Ascending aorta (tissue), 2 donors: ENCODE measurements at places on chromosomes 5 and 9. TPM values are rescaled to one million over a fixed set of nuclear protein-coding genes. Genes with fewer than 3 reads are reported as not detected.

GRCh38 chr9:136974817-136975535 lies 2.3 kb upstream of the PTGDS start:
- no peak for DNase-seq
- no peak overlapping the region for H3K27ac ChIP-seq
- H3K4me1 ChIP-seq = peaks cover 7% of the 10 kb centered on the region
- no peak overlapping the region for H3K4me3 ChIP-seq
- H3K27me3 ChIP-seq = no peaks in the 10 kb centered on the region

GRCh38 chr5:36378551-36378950 lies 76.8 kb upstream of the RANBP3L start:
- no peaks in the 10 kb centered on the region for H3K27me3 ChIP-seq
- H3K27ac ChIP-seq = no peak overlapping the region
- H3K4me1 ChIP-seq = no peaks in the 10 kb centered on the region

The REEP2 gene
- total RNA-seq = 3.5 TPM

DNA sequence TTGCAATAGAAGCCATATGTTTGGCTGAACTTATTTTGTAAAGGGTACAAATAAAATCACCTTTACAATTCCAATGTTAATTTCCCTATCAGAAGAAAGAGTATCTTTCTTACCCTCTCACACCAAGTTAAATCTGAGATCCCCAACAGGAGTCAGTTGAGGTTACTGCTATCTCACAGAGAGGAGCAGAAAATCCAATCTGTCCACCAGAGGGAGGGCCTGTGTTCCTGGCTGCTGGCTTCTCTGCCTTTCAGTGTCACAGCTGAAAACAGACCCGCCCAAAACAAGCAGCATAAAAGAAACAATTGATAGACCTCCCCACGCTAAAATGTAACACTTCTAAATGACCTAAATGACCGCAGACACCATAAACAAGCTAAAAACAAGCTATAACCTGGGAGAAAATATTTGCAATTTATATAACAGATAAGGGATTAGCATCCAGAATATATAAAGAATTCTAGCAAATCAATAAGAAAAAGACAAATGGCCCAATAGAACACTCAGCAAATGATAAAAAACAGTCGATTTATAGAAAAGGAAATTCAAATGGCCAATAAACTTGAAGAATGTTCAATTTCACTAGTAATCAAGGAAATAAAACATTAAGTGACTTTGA lies 24.5 kb upstream of the MVB12B start:
- no peaks in the 10 kb centered on the region for H3K4me1 ChIP-seq
- no peak overlapping the region for H3K4me3 ChIP-seq
- H3K27ac ChIP-seq = no peak overlapping the region
- H3K36me3 ChIP-seq = no peaks in the 10 kb centered on the region
- no peaks in the 10 kb centered on the region for H3K27me3 ChIP-seq

- no peak overlapping the region for H3K4me3 ChIP-seq
- no peaks in the 10 kb centered on the region for H3K36me3 ChIP-seq
- DNase-seq = no peak
- H3K27ac ChIP-seq = no peak overlapping the region
- H3K27me3 ChIP-seq = no peaks in the 10 kb centered on the region
These were observed 323.9 kb downstream of the ADGRV1 start for GRCh38 chr5:90882448-90882847.

DNA sequence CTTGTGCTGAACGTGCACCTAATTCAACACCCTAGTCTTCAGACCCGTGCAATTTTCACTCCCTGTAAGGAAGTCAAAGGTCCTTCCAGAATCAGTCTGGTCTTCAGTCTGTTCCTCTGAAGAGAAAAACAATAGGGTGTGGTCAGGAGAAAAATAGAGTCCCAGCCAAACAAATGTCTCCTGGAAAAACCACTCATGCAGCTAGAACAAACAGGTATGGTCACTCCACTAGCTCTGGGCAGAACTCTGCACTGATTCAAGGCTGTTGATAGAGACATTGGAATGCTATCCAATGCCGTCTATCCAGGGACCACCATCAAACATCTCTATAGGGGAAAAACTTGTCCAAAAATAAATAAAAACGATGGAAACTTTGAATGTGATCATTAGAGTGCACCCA lies 81.8 kb upstream of the MAP3K1 start:
- no peaks in the 10 kb centered on the region for H3K36me3 ChIP-seq
- no peaks in the 10 kb centered on the region for H3K27me3 ChIP-seq
- H3K4me1 ChIP-seq = no peaks in the 10 kb centered on the region
- no peak for DNase-seq
- H3K4me3 ChIP-seq = no peak overlapping the region

- H3K27ac ChIP-seq = no peak overlapping the region
- no peaks in the 10 kb centered on the region for H3K36me3 ChIP-seq
- H3K4me1 ChIP-seq = no peaks in the 10 kb centered on the region
- no peak for DNase-seq
- no peaks in the 10 kb centered on the region for H3K27me3 ChIP-seq
- H3K4me3 ChIP-seq = no peak overlapping the region
These were observed 320.8 kb downstream of the CCDC171 start for GRCh38 chr9:15873573-15874177.

GRCh38 chr5:172919525-172920446 lies 39.4 kb upstream of the RPL26L1 start:
- peak; percentile 51 for DNase-seq
- peaks cover 76% of the 10 kb centered on the region for H3K36me3 ChIP-seq
- no peak overlapping the region for H3K4me3 ChIP-seq
- peak overlapping the region; percentile 94 for H3K27ac ChIP-seq

- H3K36me3 ChIP-seq = no peaks in the 10 kb centered on the region
- H3K4me3 ChIP-seq = no peak overlapping the region
- no peak overlapping the region for H3K27ac ChIP-seq
- no peak for DNase-seq
- H3K4me1 ChIP-seq = no peaks in the 10 kb centered on the region
These were observed 61.2 kb downstream of the VAV2 start for GRCh38 chr9:133930682-133931485.

The GRXCR2 gene
- total RNA-seq = not detected

The WHRN gene
- 3.9 TPM for total RNA-seq

DNA sequence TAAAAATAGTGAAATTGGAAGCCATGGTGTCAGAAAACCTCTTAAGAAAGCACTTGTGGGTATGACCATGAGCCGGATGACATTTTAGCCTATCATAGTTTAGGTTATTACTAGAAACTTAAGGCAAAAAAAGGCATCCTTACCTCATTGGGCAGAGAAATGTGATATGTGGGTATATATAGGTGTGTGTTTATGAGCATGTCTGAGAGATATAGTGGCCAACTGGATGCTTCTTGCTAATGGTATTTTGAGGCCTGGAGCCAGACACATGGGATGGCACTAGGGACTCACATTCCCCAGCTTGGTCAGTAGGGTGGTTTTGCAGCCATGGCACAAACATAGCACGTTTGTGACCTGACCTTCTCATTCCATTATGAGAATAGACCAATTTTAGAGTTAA lies 295.6 kb upstream of the MEF2C start:
- H3K36me3 ChIP-seq = no peaks in the 10 kb centered on the region
- H3K4me3 ChIP-seq = no peak overlapping the region
- H3K27ac ChIP-seq = no peak overlapping the region
- H3K27me3 ChIP-seq = no peaks in the 10 kb centered on the region

GRCh38 chr5:169503886-169504285 lies 79.7 kb upstream of the SPDL1 start:
- H3K27ac ChIP-seq = no peak overlapping the region
- DNase-seq = no peak
- H3K27me3 ChIP-seq = no peaks in the 10 kb centered on the region

DNA sequence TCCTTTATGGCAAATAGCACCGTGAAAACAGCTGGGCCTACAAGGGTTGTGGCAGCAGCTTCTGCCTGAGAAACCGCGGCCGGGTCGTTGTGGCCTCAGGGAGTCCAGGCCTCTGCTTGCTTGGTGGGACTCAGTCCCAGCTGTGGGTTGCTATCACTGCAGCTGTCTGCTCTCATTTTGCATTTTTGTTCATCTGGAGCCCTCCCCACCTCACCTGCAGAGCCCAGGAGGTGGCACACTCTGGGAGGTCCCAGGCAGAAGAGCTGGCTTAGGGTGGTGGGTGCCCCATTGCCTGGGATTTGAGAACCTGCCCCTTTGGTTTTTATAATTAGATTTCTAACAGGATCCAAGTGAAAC lies 138.4 kb downstream of the GADD45G start:
- no peaks in the 10 kb centered on the region for H3K36me3 ChIP-seq
- no peak for DNase-seq
- H3K27ac ChIP-seq = no peak overlapping the region
- H3K4me3 ChIP-seq = no peak overlapping the region
- no peaks in the 10 kb centered on the region for H3K27me3 ChIP-seq
- no peaks in the 10 kb centered on the region for H3K4me1 ChIP-seq

The ZNF366 gene
- total RNA-seq = 7.9 TPM
